IPS-NIHi11 (cell line): ENCODE measurements at places on chromosomes 2 and 18.

DNA sequence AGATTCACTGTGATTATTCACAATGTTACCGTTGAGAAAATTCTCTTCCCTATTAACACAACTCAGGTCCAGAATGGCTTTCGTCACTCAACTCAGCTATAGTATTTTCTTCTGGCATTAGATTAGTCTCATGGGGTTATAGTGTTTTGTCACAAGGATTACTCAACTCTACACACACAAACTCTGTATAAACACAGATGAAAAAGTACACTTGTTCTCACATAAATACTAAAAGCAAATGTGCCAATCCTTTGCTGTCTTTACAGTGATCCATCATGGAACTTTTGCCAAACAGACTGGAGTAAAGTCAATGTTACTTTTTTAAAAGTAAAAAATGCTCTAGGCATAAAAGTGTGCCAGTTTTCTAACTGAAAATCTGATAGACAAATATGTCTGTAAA is 267.6 kb downstream of the RBM43 start:
- DNase-seq: no peak

DNA sequence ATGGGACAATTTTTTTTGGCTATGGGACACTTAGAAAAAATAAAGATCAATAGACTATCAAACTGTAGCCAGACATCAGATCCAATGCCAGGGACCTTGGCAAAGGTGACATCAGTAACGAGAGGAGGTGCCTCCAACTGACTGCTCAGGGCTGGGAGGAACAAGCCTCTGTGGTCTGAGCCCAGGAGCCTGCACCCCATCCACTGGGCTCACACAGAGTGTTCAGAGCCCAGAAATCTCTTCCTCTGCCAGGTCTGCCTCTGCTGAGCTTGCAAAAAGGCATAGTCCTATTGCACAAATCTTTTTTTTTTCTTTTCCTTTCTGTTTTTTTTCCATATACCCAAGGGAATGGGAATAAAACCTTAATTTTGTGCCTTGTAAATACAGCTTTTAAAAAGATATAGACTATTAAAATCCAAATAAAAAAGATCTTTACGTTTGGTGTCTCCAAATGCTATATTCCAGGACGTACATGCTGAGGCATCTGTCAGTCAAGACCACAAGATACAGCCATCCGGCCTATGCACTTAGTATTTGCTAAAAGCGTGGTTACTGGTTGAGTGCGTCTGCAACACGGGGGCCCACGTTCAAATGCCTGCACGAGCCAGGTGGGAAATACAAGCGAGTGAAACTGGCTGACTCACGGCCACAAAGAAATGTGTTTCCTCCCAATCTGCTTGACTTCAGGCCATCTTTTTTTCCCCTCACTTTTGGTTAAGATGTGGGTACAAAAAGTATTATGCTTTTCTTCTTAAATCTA is 7.8 kb upstream of the ARHGAP25 start:
- DNase-seq: no peak

- DNase-seq: no peak
These were observed 3.4 kb downstream of the NGEF start for GRCh38 chr2:233009661-233010060.

- no peak for DNase-seq
These were observed 3.0 kb upstream of the RPL37A start for GRCh38 chr2:216495656-216496055.

DNA sequence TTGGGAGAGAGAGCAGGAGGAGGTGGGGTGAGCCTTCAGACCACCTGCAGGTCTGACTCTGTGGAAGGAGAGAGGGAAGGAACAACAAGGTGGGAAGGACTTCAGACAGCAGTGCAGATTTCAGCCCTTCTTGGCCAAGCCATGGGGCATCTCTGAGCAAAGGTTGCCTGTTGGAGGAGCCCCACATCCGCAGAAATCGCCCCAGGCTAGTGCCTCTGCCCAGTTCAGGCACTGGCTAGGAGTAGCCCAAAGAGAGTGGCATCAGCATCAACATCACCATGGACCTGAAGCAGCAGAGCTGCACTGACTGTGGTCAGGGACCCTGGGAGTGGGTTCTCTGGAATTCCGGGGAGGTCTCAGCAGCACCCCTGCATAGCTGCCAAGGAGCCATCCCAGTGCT is 10.2 kb downstream of the GPR55 start:
- DNase-seq: no peak

DNA sequence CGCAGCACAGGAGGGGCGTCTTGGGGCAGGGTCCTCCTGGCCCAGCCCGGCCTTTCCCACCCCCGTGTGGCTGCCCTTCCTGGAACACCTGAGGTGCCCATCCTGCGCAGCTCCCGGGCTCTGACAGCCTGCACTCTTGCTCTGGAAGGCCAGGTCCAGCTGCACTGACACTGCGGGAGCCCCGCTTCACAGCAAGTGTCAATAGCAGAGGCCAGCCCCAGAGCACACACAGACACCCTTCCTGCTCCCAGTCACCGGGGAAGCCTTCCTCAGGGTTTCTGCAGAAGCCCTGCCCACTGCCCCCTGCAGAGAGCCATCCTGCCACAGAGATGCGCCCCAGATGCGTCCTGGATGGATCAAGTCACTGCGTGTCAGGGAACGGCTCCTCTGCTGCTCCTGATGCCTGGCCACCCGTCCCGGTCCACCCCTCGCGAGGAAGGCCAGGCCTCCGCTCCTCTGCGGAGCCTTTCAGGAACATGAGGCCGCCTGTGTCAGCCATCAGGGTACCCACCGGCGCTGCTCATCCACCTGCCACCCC is 519.2 kb upstream of the MYT1L start:
- DNase-seq: no peak

DNA sequence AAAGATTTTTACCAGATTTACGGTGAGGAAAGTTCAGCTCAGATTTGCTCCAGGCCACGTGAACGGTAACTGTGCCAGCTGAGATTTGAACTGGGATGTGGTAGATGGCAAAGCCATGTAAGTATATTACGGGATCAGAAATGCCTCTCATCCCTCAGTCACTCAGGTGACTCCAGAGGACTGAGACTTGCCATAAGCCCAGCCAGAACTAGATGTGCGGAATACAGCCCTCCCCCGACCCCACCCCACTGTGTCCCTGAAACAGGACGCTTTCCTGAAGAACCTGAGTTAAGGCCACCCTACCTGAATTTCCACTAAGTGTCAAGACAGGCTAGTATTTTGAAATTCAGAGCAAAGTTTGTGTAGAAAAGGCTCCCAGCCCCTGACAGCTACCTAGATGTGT is 1.3 kb upstream of the FHL2 start:
- DNase-seq: no peak

- no peak for DNase-seq
These were observed 114.6 kb downstream of the DOCK10 start for GRCh38 chr2:224927646-224928173.

- no peak for DNase-seq
These were observed 285.3 kb upstream of the CCDC68 start for GRCh38 chr18:55244546-55244945.

DNA sequence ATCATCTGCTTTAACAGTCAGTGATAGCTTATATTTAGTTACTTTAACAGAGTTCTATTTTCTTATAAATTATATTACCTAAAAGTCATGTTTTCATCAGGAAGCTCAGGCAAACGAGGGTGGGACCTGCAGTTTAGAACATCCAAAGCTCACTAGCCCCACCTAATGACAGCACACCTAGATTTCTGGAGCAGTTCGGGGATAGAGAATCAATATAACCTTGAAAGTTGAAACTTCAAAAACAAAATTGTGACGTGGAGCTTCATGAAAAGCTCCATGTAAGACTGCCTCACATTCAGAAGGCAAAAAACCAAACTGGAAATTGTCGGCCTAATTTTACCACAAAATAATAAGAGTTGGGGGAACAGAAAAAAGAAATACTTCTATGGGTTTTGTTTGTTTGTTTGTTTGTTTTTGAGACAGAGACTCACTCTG is 185.9 kb upstream of the CCDC150 start:
- DNase-seq: peak; percentile 49
